ENCODE measurements at places on chromosomes 6 and 20.
A peak's percentile ranks its signal among the peaks of the same experiment; 100 is the strongest.

- DNase-seq = peak; percentile 74
Observed at GRCh38 chr6:42569102-42570028, 5.5 kb downstream of the UBR2 start.

DNA sequence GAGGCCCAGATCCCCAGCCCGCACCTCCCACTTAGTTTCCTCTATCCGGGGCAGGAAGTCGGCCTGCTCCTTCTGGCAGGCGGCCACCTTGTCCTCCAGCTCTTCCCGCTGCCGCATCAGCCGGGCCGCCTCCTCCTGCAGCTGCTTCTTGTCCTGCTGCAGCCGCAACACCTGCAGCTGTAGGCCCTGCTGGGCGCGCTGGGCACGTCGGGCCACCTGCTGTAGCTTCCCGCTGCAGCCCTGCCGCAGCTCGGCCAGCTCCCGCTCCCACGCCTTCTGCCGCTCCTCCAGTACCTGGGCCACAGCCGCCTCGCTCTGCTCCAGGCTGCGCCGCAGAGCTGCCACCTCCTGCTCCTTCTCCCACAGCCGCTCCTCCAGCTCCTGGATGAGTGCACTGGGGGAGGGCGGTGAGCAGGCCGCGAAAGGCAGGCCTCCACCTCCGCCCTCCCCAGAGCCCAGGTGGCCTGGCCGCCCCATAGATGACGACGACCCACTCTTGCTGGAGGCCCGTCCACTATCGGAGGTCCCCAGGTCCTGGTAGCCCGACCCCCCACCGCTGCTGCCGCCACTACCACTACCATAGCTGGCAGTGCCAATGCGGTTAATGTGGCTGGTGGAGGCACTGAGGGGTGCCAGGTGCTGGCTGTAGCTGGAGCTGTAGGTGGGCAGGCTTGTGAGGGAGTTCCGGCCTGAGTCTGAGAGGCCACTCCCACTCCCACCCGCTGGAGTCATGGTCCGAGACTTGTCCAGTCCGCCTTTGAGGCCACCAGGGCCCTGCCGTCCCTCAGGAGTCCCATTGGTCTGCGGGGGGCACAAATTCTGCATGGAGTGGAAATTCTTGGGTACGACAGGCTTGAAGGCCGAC, 6.0 kb upstream of the FASTKD5 start:
- DNase-seq = no peak

DNA sequence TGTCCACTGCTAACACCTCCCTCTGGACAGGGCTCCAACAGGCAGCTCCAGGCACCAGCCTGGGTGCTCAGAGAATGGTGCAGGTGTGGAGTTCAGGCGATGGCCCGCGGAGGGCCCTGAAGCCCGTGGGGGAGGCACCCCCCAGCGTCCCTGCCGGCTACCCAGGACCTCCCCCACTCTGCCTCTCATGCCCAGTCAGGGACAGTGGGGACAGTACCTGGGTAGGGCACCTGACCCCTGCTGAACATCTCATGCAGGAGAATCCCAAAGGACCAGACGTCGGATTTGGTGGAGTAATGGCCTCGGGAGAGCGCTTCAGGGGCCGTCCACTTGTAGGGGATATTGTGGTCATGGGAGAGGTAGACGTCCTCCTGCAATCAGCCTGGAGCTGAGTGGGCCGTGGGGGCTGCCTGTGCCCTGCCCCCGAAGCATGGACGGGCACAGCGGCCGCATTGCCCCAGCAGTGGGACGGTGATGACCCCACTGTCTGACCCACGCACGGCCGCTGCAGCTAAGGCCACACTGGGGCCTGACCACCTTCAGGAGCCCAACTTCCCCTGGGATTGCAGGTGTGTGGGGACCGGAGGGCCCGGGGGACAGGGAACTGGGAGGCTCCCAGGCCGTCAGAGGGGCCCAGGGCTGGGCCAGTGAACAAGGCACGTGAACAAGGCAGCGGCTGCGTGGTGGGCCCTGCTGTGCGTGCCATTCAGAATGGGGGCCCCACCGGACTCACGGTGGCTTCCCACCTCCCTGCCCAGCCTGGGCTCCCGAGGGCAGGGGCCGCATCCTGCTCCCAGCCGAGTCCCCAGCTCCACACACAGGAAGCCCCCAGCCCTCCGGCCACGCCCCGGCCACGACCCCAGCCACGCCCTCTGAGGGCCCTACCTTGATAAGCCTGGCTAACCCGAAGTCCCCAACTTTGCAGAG, 7.1 kb downstream of the PTK6 start:
- DNase-seq = no peak

GRCh38 chr6:8995156-8995555, 559.8 kb upstream of the SLC35B3 start:
- DNase-seq = no peak

- no peak for DNase-seq
Observed at GRCh38 chr20:36405255-36405654, 99.1 kb downstream of the DLGAP4 start.

DNA sequence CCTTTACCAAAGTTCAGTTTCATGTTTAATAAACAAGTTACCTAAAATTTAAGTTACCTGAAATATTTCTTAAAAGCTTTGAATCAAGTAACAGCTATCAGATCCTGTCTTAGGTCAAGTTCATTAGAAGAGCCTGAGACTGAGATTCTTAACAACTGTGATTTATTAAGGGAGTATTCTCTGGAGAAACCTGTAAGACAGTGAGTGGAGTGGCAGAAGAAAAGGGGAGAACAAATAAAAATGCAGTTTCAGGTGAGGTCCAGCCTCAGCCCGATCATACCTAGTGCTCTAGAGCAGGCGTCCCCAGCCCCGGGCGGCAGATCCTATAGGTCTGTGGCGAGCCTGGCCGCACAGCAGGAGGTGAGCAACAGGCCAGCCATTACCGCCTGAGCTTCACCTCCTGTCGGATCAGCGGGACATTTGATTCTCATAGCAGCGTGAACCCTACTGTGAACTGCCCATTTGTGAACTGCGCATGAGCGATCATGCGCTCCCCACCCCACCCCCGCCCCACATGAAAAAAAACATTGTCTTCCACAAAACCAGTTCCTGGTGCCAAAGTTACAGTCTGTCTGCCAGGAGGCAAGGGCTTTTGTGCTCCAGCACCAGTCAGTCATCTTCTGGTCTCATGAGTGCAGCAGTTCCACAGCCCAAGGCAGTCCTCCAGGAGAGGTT, 59.2 kb upstream of the ADGRB3 start:
- DNase-seq = no peak

GRCh38 chr6:156825475-156825874, 48.3 kb downstream of the ARID1B start:
- peak; percentile 30 for DNase-seq

- peak; percentile 76 for DNase-seq
Observed at GRCh38 chr6:159169557-159170332, 545 bp downstream of the FNDC1 start.

DNA sequence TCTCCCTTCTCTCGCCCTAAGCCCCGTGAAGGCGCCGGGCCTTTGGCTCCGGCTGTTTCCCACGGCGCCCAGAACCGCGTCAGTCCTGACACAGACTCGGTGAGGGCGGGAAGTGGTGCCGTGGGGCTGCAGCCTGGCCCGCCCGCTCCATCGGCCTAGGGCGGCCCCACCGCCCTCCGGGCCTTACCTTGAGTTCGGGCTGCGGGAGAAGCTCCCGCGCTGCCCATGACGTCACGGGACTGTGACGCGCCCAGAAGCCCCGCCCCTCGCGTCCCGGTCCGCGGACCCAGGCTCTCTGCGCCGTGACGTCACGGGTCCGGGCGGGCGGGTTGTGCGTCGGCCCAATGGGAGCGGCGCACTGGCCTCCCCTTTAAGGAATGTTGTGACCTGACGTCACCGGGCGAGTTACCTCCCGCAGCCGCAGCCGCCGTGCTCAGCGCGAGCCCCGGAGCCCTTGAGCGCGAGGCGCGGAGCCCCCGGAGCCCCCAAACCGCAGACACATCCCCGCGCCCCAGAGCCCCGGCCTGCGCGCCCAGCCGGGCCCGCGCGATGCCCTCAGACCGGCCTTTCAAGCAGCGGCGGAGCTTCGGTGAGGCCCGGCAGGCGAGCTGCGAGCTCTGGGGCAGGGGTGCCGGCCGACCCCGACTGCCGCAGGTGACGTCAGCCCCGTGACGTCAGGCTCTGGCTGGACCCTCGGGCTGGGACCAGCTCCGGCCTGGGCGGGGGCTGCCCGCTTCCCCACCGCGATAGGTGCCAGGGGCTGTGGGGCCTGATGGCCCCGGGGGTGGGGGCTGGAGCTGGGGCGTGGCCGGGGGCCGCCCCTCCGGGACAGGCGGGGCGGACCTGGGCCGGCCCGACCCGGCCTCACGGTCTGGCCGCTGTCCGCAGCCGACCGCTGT, at the start of gene MAP1LC3A:
Gene MAP1LC3A, plus strand, starts transcription at position 399 of the 899 bp plus-strand sequence. Its CDS starts 151 bp downstream, at position 550.
- DNase-seq = peak; percentile 99

DNA sequence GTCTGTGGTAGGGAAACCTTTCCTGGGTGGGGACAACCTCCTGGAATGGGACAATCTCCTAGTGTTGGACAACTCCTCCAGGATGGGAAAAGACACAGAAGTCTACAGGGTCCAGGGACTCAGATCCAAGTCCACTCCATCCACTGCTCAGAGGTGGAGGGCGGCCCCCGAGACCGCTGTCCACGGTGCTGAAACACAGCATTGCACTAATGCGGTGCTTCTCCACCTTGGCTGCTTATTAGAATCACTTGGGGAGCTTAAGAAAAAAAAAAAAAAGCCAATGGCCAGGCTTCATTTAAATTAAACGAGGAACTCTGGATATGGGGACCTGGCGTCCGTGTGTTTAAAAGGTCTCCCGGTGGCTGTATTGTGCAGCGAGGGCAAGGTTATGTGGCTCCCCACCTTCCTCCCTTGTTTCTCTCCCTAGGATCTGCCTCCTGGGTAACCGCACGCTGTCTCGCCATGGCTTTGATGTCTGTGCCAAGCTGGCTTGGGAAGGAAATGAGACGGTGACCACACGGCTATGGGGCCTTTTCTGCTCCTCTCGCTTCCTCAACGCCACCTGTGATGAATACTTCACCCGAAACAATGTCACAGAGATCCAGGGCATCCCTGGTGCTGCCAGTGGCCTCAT, 12.0 kb downstream of the SLC12A5 start:
- peak; percentile 37 for DNase-seq

DNA sequence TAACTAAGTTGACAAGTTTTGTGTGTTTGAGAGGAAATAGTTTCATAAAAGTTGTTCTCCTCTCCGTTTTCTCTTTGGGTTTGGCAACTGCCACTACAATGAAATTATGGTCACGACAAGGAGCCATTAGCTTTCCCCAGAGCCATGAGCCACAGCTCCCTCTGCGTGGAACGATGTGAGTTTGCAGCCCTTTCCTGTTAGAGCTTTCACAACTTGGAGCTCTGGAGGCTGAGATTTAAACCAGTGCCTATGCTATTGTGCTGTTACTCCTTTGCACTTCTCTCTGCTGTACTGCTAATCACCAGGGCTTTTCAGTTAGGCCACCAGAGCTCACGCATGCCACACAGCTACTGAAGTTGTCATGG, 29.3 kb upstream of the TXNDC5 start:
- DNase-seq = peak; percentile 33

GRCh38 chr6:37061157-37061804, 55.8 kb downstream of the FGD2 start:
- no peak for DNase-seq
